ENCODE measurements at places on chromosomes 4 and X. TPM values are rescaled to one million over a fixed set of nuclear protein-coding genes. Genes with fewer than 3 reads are reported as not detected.

- DNase-seq: no peak
These were observed 114.1 kb downstream of the GLUD2 start for GRCh38 chrX:121161501-121161933.

GRCh38 chr4:608236-608635, 17.1 kb upstream of the PDE6B start:
- no peak for DNase-seq

DNA sequence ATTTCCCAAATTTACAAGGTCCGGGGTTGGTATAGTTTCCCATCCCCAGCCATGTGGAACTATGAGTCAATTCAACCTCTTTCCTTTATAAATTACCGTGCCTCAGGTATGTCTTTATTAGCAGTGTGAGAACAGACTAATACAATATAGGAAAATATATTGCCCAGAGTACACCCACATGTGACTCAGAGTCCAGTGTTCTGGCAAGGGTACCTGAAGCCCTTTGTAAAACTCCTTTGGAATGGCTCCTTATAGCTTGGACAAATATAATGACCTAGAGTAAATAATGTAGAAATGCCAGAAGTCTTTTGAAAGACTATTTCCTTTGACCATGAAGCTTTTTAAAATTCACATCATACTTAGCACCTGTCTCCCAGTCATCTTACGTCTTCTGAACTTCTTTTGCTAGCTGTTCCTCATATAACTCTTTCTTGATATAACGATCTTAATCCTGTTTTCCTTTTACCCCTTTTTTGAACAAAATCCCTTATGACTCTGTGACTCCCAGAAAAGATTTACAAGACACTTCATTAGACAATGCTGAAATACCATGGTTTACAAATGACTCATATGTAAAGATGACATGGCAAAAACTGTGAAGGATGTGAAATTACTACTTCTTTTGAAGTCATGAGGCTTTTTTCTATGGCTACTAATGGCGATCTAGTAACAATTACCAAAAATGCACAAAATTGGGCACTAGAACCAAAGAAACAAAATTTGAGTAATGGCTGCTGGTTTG, 408.9 kb downstream of the NAP1L3 start:
- DNase-seq: no peak

AKAP4 gene
- not detected for polyA plus RNA-seq

RAB33B gene
- polyA plus RNA-seq: 3.5 TPM

DNA sequence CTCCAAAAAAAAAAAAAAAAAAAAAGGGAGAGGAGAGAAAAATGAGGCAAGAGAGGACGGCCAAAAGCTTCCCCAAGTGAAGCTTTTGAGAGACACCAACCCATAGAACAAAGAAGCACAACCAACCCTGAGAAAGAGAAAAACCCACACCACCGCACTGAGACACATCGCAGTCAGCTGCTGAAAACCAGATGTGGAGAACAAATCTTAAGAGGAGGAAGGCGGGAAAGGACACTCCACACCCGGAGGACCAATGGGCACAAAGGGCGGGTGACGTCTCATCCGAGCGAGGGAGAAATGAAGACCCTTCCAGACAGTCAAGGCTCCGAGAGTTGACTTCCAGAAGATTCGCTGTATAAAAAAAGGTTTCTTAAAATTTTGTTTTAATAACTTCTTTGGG, 112.1 kb downstream of the AFAP1 start:
- DNase-seq: no peak

DNA sequence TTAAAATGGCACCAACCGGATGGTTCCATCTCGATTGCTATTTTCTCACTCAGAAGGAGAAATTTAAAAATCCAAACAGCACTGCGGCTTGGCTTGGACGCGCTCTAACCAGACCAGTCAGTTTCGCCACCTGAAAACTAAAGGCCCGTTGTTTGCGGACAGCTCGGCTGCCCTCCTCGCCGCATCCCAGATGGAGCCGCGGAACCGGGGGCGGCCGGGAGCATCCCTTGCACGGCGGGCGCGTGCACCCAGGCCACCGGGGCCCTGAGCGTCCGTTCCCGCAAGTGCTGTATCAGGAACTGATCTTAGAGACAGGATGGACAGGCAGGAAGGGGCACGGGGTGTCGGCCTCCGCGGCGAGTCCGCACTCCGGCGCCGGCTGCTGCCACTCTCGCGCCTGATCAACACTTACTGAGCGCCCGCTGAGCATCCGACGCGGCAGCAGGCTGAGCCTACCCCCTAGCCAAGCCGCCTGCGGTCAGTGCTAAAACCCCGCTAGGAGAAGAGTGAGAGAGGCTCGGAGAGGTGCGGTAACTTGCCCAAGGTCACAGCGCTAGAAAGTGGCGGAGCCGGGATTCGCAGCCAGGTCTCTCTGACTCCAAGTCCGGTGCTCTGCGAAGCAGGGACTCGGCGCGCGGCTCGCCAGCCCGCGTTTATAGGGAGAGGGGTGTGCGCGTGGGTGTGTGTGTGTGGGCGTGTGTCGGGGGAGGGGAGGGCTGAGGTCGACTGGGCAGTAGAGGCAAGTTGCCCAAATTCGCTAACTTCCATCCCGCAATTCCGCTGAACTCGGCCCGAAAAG, at the start of gene CITED1:
CITED1 (minus strand) TSS at position 629 of the 799 bp plus-strand sequence. CDS start 3,045 bp downstream, outside the sequence.
- DNase-seq: no peak

GRCh38 chr4:93693141-93693540, 135.4 kb upstream of the ATOH1 start:
- no peak for DNase-seq

DNA sequence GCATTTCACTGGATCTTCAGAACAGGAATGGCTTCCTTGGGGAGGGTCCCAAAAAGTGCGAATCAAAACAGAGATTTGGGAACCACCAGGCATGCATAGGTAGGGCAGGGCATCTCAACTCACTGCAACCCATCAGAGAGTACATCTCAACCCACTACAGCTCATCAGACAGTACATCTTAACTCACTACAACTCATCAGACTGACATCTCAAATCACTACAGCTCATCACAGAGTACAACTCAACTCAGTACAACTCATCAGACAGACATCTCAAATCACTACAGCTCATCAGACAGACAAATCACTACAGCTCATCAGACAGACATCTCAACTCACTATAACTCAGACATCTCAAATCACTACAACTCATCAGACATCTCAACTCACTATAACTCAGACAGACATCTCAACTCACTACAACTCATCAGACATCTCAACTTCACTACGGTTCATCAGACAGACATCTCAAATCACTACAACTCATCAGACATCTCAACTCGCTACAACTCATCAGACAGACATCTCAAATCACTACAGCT, 47.5 kb upstream of the CLDN34 start:
- no peak for DNase-seq

DNA sequence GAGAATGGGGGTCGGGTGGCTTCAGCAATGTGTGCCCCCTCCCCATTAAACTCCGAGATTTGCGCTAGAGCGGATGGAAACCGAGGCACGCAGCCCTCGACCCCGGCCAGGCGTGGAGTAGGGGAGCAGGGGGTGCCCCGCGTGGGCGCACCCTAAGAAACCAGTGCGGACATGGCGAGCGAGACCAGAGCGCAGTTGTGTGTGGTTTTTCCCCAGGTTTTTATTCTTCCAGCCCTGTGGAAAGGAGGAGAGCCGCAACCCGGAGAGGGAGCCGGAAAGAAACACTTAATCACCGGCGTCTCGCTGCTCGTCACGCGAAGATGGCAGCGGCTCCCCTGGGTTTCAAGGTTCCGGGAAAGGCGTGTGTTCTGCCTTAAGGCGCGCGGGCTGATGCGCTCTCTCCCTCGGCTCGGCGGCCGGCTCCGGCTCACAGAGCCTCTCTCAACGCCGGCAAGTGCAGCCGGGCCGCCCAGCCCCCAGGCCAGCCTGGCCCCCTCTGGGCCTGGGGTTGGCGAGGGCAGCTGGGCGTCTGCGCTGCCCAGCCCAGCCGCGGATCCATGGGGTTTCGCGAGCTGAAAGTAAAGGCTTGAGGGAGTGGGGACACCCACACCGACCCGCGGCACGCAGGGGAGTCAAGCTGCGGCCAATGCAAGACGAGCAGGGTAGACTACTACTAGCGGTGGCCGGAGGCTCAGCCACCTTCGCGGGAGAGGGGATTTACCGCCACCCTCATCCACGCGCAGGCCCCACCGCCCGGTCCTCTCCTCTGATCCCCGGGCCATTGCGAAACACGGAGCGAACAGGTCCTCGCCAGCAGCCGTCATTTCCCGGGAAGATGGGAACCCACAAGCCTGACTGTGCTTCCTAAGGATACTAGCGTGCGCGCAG, 74.0 kb upstream of the BCOR start:
- peak; percentile 72 for DNase-seq

DNA sequence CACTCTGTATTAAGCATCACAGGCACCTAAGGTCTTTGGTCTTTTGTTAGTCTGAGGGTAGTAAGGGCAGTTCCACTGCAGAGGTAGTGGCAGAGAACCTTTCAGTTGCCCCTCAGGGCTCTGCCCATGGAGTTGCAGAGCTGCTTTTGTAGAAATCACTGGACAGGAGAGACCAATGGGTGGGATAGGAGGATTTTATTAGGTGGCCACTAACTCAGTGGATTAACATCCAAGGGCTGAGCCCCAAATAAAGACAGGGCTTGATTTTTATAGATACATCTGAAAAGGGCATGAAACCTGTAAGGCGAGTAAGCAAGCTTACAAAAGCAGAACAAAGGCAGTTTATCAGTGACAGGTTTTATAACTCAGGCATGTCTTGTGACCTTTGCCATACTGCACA, 1035.4 kb downstream of the SH3BGRL start:
- DNase-seq: no peak

GRCh38 chrX:74500555-74500954, 79.3 kb downstream of the SLC16A2 start:
- DNase-seq: no peak

DNA sequence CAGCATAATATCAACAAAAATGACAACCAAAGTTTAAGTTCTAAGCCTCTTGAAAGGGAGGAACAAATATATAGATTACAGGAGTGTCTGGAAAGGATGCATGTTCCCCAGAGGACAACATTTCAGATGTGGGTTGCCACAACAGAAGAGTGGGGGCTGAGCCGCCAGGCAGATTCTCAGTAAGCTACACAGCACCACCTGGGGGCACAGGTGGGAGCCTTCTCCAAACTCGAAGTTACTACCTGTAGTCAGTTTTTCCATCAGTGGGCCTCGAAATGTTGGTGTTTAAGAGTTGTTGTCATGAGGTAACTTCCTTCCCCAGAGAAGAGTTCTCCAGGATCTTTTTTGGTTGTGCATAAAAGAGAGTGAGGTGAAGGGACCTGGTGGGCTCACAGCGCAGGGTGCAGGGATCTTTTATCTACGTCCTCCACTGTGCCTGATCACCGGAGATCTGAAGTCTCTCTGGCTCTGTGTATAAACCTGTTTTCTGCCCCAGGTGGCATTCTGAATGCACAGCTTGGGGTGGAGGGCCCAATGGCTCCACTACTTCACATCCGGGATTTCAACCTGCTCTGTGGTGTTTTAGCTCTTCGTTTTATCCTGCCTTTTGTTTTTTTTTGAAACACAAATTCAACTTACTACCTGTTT, 58.4 kb upstream of the STS start:
- no peak for DNase-seq

- no peak for DNase-seq
These were observed 29.5 kb upstream of the USP9X start for GRCh38 chrX:41055740-41056139.

IL3RA gene
- polyA plus RNA-seq: 8.7 TPM

GRCh38 chr4:20015636-20016224, 236.0 kb upstream of the SLIT2 start:
- DNase-seq: no peak

OTUD6A gene
- not detected for polyA plus RNA-seq

GRCh38 chr4:3483471-3483921, 20.4 kb downstream of the DOK7 start:
- DNase-seq: peak; percentile 89

- DNase-seq: no peak
These were observed 11.1 kb downstream of the NIPAL1 start for GRCh38 chr4:48027653-48028052.

GRCh38 chr4:125787707-125788106, 473.0 kb downstream of the FAT4 start:
- DNase-seq: no peak

DNA sequence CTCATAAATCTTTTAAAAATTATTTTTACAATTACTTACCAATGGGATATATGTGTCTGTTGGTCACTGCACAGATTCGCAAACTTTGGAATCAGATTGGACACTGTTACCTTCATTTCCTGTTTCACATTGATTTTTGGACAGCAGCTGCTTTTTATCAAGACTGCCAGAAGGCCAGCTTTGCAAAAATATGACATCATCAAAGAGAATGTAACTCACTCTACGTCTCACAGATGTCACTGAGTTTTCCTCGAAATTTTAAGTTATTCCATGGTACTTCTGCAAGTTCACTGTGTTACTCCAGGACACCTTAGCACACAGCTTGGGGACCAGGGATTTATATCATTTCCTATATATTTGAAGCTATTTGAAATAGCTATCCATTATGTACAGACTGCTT, 31.8 kb upstream of the MAGEB2 start:
- no peak for DNase-seq

DNA sequence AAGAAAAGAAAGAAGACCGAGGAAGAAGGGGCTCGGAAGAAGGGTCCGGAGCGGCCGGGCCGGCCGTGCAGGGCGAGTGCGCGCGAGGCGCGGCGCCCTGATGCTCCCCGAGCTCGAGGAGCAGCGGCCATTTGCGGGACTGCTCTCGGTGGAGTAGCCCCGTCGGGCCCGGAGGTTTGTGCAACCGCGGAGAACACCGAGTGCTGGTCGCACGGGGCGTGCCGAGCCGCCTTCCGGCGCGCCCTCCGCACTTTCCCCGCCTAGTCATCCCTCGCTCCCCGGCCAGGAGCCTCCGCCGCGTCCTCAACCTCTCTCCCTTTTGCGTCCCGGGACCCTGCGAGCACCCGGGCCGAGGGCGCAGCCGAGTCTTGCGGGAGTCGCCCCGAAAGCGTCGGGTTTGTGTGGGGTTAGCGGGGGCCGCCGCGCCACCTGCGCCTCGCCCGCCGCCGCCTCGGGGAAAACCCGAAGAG, 127.4 kb downstream of the LAS1L start:
- peak; percentile 32 for DNase-seq

- no peak for DNase-seq
These were observed 30.8 kb upstream of the PGM2 start for GRCh38 chr4:37795581-37796195.

DNA sequence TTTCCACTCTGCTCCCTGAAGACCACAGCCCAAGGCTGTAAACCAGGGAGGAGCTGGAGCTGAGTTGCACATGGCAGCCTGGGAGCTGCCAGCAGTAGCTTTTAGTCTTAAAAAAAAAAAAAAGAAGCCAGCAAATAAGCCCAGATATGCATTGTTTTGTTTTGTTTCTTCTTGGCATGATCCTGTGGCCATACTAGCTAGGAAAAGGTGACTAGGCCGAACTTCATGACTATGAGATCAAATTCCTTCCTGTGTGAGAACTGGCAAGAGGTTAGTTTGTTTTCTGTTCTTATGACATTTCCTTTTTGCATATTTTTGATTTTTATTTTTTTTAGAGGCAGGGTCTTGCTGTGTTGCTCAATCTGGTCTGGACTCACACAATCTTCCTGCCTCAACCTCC, 323.3 kb downstream of the DCTD start:
- DNase-seq: no peak

GRCh38 chr4:58360354-58361133, 1250.4 kb upstream of the IGFBP7 start:
- no peak for DNase-seq

IL9R gene
- polyA plus RNA-seq: 0.05 TPM

GRCh38 chrX:47644557-47645091, 5.7 kb downstream of the ELK1 start:
- DNase-seq: no peak

SLC2A9 gene
- 5.1 TPM for polyA plus RNA-seq

DCAF8L2 gene
- polyA plus RNA-seq: not detected
